ENCODE measurements at places on chromosomes 5 and 9.

DNA sequence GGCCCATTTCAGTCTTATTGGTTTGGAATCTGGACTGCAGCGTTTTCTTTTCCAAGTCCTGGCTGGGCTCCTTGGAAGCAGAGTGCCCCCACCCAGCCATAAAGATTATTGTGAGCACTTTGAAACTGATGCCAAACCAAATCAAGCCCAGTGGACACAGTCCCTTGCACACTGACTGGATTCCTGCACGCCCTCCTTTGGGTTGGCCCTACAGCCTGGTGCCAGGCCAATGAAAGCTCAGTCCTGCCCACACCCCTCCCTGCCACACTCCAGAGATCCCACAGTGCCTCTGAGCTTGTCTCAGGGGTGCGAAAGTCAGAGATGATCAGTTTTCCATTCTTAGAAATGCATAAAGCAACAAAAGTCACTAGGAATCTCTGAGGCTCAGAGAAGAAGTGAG lies 181.9 kb downstream of the CETN3 start:
- no peak for DNase-seq

DNA sequence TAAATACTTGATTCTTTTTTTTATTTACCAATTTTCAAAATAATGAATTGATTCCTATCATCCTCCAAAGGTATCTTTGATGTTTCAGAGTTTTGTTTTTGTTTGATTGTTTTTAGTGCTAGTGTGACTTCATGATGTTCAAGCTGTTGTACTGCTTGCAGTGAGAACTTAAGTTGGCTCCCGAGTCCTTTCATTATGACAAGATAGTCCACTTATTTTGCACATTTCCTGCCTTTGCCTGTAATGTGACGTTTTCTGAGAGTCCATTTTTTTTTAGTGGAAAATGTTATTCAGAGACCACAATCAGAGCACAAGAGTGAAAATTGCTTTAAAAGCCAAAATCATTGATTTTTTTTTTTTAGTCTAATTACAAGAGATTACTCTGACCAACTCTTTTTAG lies 60.1 kb upstream of the FCHO2 start:
- no peak for DNase-seq

GRCh38 chr5:179916523-179916922 lies 8.8 kb upstream of the TBC1D9B start:
- DNase-seq = no peak

GRCh38 chr9:37839496-37840461 lies 39.2 kb downstream of the DCAF10 start:
- no peak for DNase-seq

GRCh38 chr9:14499976-14500375 lies 186.0 kb upstream of the NFIB start:
- no peak for DNase-seq

DNA sequence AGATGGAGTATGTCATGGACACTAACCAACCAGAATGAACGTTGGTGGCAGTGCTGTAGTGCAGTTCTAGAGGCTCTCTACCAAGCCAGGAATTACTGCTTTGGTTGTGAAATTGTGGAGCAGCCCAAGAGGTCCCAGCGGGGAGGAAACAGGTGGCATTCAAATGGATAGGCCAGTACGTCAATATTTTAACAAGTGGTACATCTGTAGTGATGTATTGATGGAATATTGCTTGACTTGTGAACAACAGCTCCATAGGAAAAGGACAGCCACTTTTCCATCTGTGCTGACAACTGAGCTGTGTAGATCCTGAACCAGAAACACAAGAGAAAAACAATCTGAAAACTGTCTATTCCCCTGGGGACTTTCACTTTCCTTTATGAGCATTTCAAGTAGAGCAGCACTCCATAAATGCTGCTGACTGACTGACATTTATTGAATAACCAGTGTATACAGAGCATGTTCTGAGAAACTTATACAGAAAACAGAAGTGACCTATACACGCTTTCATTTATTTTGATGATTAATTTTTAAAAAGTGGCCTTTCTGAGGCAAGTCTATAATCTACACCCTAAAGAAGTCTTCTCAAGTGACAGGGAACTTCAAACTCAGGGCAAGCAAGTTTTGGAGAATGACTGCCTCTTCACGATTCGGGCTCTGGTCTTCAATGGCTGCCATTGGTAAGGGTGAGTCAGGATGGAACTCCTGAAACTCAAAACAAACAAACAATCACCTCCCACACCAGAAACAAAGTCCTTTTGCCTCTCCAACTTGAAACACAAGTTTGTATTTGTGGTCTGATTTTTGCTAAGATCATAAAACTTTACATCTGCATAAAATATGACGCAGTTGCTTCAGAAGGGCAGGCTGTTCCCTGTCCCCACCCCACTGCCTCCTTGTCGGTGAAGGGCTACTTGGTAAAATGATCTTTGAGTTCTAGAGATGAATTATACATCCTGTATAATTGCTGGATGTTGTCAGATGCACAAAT lies 362.4 kb downstream of the NDUFS4 start:
- DNase-seq = no peak

DNA sequence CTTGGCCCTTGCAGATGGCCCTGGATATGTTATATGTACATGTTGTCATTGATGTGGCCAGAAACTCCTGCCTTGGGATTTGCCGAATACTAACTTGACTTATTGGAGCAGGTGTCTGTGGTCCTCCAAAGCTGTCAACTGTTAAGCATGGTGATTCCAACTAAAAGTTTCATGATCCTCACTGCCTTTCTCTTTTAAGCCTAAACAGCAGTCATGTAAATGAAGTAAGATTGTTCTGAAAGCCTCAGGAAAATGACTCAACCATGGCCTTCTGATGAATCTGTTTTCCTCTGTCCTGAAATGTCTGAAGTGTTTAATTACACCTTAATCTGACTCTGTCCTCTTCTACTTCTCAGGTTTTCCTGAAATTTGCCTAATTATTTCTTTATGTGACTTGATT lies 245.0 kb downstream of the FAM114A2 start:
- DNase-seq = no peak

- DNase-seq = peak; percentile 65
Measured at GRCh38 chr5:154194345-154195329, 4.1 kb downstream of the GALNT10 start.

DNA sequence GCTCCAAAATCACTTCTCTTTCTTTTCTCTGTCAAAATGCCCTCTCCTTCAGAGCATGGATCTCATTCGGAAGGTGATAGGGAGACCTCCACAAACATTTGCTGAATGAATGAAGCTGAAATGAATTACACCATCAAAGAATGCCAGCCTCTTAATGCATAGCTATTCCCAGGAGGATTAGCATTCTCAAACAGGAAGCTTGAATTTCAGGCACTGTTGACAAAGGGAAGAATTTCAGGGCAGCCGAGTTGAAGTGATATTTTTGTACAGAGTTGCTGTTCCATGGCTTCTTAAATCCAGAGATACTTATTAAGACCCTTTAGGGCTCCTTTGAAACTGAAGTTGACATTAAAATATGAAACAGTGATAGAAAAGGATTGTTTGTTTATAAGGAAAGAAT lies 18.8 kb downstream of the HBEGF start:
- DNase-seq = no peak

- no peak for DNase-seq
Measured at GRCh38 chr9:26067608-26068007, 389.4 kb upstream of the TUSC1 start.

GRCh38 chr5:116658141-116658540 lies 83.5 kb upstream of the SEMA6A start:
- DNase-seq = no peak

- no peak for DNase-seq
Measured at GRCh38 chr9:78775211-78775610, 478.3 kb downstream of the PSAT1 start.

DNA sequence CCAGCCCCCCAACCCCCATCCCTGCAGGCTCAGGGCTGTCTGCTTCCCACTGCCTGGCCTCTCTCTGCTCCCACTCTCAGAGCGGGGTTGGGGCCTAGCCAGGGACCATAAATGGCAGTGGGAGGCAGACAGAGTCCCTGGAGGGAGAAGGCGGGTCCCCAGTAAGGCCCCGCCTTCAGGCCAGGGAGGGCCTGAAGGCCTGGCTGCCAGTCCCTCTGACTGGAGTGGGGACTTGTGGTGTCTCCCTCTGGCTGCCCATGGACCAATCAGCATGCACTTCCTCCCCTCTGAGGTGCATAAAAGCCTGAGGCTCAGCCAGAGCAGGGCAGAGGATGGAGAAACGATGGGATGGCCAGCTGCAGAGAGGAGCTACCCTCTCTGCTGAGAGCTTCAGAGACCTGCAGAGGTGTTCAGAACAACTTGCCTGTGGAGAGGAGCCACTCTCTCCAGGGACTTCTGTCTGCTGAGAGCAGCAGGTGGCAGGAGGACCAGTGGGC lies 2.7 kb upstream of the BTNL9 start:
- no peak for DNase-seq

- DNase-seq = no peak
Measured at GRCh38 chr5:158068964-158069363, 210.0 kb upstream of the CLINT1 start.

- DNase-seq = no peak
Measured at GRCh38 chr5:58761407-58761806, 178.5 kb downstream of the RAB3C start.

DNA sequence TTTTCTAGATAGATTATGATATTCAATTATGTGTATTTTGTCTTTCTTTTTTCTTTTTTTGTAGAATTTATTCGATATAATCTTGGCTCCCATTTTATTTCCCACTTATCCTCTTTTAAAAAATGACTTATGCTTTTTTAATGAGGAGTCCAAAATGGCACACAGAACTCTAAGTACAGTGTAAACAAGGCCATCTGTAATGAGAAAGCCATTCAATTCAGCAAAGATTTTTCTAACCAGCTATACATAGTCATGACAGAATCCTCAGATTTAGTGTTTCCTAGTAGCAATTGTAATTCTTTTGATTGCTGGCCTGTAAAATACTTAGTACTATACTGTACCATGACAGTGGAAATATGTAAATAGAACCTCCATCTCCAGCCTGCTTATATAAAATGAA lies 651.4 kb downstream of the RAB3C start:
- no peak for DNase-seq

GRCh38 chr5:103295871-103296270 lies 37.3 kb downstream of the MACIR start:
- no peak for DNase-seq

- no peak for DNase-seq
Measured at GRCh38 chr5:53482717-53483638, 2.5 kb downstream of the FST start.

DNA sequence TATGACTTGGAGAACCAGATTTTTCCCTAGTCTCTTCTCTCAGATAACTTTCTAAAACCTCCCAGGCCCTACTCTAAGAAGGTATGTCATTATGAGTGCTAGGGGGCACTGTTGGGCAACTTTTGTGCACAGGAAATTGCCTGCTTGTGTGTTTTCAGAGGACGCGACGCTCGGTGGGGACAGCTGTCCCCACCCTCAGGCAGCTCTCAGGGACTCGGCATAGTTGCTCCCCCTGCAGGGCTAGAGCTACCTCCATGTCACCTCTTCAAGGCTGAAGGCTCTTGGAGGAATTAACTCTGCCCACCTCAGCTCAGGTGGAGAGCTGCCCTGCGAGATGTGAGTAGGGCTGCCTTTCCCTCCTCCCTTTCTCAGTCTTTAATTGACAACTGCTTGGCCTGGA lies 10.2 kb upstream of the TIFAB start:
- no peak for DNase-seq

- DNase-seq = no peak
Measured at GRCh38 chr9:26758655-26759054, 133.9 kb downstream of the CAAP1 start.

- no peak for DNase-seq
Measured at GRCh38 chr5:179430193-179431175, 85.2 kb upstream of the ADAMTS2 start.

- DNase-seq = no peak
Measured at GRCh38 chr5:17400724-17401469, 97.1 kb upstream of the TAF11L2 start.

GRCh38 chr5:93601071-93601801 lies 18.2 kb downstream of the NR2F1 start:
- DNase-seq = no peak

DNA sequence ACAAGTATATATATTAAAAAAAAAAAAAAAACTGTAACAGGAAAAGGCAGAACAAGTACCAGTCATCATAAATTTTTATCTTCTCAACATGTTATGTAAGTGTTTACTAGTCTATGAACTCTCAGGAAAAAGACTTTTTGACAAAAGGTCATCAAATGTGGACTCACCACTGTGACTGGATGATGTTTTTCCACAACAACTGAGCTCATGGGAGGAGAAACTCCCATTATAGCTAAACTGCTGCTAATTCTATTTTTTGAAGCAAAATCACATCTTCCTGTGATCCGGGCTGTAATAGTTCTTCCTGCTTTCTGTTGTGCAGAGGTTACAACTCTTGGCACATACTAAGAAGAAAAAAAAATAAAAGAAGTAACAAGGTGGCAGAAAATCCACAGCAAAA lies 39.6 kb downstream of the POC5 start:
- DNase-seq = no peak

GRCh38 chr9:120875195-120875565 lies 1.8 kb downstream of the PHF19 start:
- DNase-seq = no peak

- DNase-seq = no peak
Measured at GRCh38 chr5:66967826-66968262, 228.8 kb downstream of the CD180 start.

- no peak for DNase-seq
Measured at GRCh38 chr9:15743512-15743911, 190.7 kb downstream of the CCDC171 start.

DNA sequence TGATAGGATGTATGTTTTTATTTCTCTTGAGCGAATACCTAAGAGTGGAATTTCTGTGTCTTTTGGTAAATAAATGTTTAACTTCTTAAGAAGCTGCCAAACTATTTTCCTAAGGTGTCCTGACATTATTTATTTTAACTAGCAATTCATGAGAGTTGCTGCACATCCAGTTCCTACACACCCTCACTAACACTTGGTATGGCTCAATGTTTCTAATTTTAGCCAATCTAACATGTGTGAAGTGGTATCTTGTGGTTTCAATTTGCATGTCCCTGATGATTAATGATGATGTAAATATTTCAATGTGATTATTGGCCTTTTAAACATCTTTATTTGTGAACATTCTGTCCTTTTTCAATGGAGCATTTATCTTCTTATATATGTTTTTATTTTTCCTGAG lies 2095.5 kb upstream of the C9orf72 start:
- DNase-seq = no peak

GRCh38 chr9:96484521-96484931 lies 34.6 kb downstream of the HABP4 start:
- DNase-seq = no peak

- DNase-seq = no peak
Measured at GRCh38 chr5:77770293-77771005, 5.7 kb downstream of the TBCA start.

- DNase-seq = no peak
Measured at GRCh38 chr5:144130306-144130705, 40.2 kb downstream of the YIPF5 start.

All from AG09319 (cell line).